Activated naive CD8-positive, alpha-beta T cell treated with anti-CD3 and anti-CD28 coated beads, Interleukin-2, amount 50 U/mL, for 24 hours (primary cell): ENCODE measurements at places on chromosomes 11 and 22.

DNA sequence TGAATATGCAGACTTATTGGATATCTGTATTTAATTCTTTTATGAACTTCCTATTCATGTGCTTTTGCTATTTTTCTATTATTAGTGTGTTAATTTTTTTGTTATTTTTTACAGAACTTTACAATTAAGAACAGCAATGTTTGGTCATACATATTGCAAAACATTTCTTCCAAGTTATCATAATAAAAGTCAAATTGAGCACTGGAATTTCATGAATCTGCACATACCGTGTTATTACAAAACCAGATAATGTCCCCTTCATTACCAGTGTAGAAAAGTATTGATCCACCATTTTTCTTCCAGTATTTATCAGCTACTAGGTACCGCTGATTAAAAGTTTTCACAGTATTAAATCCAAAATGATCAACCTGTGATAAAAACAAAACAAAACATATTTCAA, 40.5 kb downstream of the PRCP start:
- no peak for DNase-seq
- no peak overlapping the region for H3K27ac ChIP-seq
- peaks cover 14% of the 10 kb centered on the region for H3K4me1 ChIP-seq
- no peak overlapping the region for H3K4me3 ChIP-seq

- no peaks in the 10 kb centered on the region for H3K27me3 ChIP-seq
- peak overlapping the region; percentile 65 for H3K27ac ChIP-seq
- no peaks in the 10 kb centered on the region for H3K36me3 ChIP-seq
- peak overlapping the region; percentile 16 for H3K4me3 ChIP-seq
Measured at GRCh38 chr22:40051322-40051721, 56.6 kb downstream of the FAM83F start.

DNA sequence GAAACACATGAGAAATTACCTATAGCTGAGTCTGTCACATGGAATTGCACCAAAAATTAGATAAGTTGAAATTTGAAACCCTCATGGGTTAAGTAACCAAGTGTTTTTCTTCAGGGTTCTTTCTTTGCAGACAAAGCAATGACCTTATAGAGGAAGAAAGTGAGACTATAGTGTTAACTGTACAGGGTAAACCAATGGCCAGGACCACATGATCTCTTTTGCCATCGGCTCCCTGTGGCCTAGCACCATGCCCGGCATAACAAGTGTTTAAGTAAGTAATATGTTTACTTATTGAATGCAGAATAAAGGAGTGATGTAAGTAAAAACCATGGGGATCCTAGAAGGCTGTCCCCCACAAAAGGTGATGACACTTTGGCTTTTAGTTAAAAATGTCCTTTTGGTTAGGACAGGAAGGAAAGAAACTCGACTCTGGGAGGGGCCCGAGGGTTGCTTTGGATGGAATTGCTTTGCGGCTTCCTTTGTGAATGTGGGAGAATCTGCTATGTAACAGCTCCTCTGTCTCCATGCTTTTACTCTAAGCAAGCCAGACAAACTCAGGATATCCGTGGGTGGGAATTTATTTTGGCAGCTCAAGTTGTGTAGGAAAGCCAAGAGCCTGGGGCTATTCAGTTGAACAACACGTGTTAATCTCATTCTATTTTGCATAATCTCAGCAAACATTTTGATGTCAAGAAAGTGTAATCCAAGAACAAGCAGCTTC, 454.7 kb downstream of the INSC start:
- H3K27me3 ChIP-seq = no peaks in the 10 kb centered on the region
- H3K36me3 ChIP-seq = no peaks in the 10 kb centered on the region
- H3K4me3 ChIP-seq = no peak overlapping the region
- H3K27ac ChIP-seq = no peak overlapping the region
- H3K4me1 ChIP-seq = no peaks in the 10 kb centered on the region
- DNase-seq = no peak

- no peaks in the 10 kb centered on the region for H3K27me3 ChIP-seq
- H3K4me3 ChIP-seq = no peak overlapping the region
- no peak for DNase-seq
- H3K36me3 ChIP-seq = no peaks in the 10 kb centered on the region
- H3K27ac ChIP-seq = no peak overlapping the region
Measured at GRCh38 chr11:99535406-99535805, 514.7 kb downstream of the CNTN5 start.

GRCh38 chr11:47253660-47254059, 4.1 kb upstream of the NR1H3 start:
- no peaks in the 10 kb centered on the region for H3K27me3 ChIP-seq
- H3K27ac ChIP-seq = no peak overlapping the region
- H3K4me3 ChIP-seq = no peak overlapping the region
- H3K4me1 ChIP-seq = peaks cover 16% of the 10 kb centered on the region

GRCh38 chr22:44246615-44247326, 66.0 kb downstream of the SHISAL1 start:
- H3K27me3 ChIP-seq = peaks cover 15% of the 10 kb centered on the region
- no peak overlapping the region for H3K4me3 ChIP-seq
- no peak for DNase-seq
- H3K36me3 ChIP-seq = no peaks in the 10 kb centered on the region
- no peaks in the 10 kb centered on the region for H3K4me1 ChIP-seq

DNA sequence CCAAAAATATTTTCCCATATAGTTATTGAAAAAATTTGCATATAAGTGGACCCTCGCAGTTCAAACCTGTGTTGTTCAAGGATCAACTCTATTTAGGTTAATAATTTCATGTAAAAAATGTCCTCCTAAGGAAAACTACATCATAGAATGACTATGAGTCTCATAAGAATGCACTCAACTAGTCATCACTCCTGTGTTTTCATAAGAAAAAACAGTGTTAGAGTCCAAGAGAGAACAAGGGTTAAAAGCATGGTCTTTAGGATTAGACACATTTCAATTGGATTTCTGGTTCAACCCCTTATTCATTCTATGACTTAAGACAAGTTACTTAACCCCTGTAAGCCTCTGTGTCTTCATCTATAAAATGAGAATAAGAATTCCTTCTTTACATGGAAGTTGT, 5.1 kb downstream of the PARVA start:
- H3K4me3 ChIP-seq = no peak overlapping the region
- peaks cover 20% of the 10 kb centered on the region for H3K27me3 ChIP-seq
- no peaks in the 10 kb centered on the region for H3K36me3 ChIP-seq
- DNase-seq = no peak
- peaks cover 1% of the 10 kb centered on the region for H3K4me1 ChIP-seq
- no peak overlapping the region for H3K27ac ChIP-seq

DNA sequence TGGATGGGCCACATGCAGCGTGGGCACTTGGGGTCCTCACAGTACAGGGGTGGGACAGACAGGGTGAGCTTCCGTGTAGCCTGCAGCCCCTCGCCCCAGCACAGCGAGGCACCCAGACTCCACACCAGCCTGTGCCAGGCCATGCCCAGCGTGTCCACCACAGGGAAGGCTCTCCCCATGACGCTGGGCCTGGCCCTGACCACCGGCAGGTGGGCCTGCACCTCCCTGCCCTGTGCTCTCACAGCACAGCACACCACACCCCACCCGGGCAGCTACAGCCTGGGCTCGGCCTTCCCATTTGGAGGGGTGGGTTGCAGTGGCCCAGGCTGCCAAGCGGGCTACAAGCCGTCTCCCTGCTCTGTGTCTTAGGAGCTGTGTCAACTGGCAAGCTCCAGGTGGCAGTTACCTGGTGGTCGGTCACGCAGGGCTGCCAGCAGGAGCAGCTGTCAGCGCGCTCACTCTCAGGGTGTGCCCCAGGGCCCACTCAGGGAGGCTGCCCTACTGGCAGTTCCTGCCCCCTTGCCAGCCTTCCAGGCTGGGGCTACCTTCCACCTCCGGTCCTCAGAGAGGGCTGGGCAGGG, 4.6 kb downstream of the MOB2 start:
- H3K27me3 ChIP-seq = no peaks in the 10 kb centered on the region
- DNase-seq = no peak
- no peak overlapping the region for H3K27ac ChIP-seq
- peaks cover 6% of the 10 kb centered on the region for H3K4me1 ChIP-seq

GRCh38 chr11:18427240-18427639, 15.1 kb downstream of the LDHC start:
- H3K36me3 ChIP-seq = no peaks in the 10 kb centered on the region
- no peak overlapping the region for H3K4me3 ChIP-seq
- no peak overlapping the region for H3K27ac ChIP-seq
- no peaks in the 10 kb centered on the region for H3K27me3 ChIP-seq
- DNase-seq = no peak

DNA sequence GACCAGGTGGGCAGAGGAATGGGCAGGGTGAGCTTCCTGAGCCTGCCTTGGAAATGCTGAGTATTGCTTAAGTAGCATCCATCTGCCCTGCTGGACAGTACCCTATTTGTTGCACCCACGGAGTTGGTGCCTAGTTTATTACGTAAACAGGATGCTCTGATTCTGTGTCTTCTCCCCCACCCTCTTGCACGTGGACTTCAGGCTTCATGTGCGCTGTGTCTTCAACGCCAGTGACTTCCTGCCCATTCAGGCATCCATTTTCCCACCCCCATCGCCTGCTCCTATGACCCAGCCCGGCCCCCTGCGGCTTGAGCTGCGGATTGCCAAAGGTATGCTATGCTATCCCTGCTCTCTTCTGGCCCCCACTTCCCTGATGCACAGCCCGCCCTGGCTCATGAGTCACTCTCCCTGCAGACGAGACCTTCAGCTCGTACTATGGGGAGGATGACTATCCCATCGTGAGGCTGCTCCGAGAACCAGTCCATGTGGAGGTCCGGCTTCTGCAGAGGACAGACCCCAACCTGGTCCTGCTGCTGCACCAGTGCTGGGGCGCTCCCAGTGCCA, 5.7 kb downstream of the ZP1 start:
- H3K27me3 ChIP-seq = no peaks in the 10 kb centered on the region
- no peak overlapping the region for H3K27ac ChIP-seq
- H3K36me3 ChIP-seq = no peaks in the 10 kb centered on the region
- no peak overlapping the region for H3K4me3 ChIP-seq

GRCh38 chr11:2592559-2593392, 107.0 kb downstream of the KCNQ1OT1 start:
- no peaks in the 10 kb centered on the region for H3K27me3 ChIP-seq
- no peaks in the 10 kb centered on the region for H3K4me1 ChIP-seq
- H3K4me3 ChIP-seq = no peak overlapping the region
- no peak for DNase-seq

GRCh38 chr11:99432677-99433076, 411.9 kb downstream of the CNTN5 start:
- H3K27ac ChIP-seq = no peak overlapping the region
- no peaks in the 10 kb centered on the region for H3K36me3 ChIP-seq
- no peak overlapping the region for H3K4me3 ChIP-seq

DNA sequence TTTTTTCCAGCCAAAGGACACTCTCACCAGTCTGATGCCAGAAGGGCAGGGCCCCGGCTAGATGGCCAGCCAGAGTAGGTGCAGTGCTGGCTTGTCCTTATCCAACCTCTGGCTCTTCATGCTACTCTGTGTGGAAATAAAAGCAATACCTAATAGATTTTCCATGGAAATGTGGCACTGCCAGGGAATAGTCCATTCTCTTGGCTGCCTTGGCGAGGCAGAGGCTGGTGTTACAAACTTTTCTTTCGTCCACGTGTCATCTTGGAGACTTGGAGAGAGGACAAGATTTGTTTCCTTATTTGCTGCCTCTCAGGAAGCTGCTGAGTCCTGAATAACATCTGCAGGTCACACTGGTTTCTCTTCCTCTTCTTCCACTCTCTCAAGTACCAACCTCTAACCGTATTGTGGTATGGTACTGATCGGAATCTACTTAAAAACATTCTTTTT, 17.2 kb upstream of the C1QTNF4 start:
- no peaks in the 10 kb centered on the region for H3K36me3 ChIP-seq
- DNase-seq = no peak
- no peak overlapping the region for H3K4me3 ChIP-seq

DNA sequence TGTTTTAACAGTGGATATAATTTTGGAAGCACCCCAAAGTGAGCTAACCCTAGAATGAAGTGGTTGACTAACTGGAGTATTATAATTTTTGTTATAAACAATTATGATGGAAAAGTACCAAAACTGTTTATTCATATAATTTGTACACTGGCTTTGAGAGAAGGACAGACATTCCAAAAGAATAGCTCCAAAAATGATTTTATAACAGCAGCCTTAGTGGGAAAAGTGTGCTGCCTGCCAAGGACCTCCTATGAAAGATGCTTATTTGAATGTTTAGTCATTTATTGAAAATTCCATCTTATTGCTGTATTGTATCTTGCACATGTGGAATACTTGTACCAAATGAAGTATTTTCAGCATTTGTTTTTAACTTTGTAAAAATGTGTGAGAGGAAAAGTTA, 169.8 kb downstream of the GUCY1A2 start:
- H3K36me3 ChIP-seq = no peaks in the 10 kb centered on the region
- no peaks in the 10 kb centered on the region for H3K27me3 ChIP-seq
- H3K4me1 ChIP-seq = no peaks in the 10 kb centered on the region

DNA sequence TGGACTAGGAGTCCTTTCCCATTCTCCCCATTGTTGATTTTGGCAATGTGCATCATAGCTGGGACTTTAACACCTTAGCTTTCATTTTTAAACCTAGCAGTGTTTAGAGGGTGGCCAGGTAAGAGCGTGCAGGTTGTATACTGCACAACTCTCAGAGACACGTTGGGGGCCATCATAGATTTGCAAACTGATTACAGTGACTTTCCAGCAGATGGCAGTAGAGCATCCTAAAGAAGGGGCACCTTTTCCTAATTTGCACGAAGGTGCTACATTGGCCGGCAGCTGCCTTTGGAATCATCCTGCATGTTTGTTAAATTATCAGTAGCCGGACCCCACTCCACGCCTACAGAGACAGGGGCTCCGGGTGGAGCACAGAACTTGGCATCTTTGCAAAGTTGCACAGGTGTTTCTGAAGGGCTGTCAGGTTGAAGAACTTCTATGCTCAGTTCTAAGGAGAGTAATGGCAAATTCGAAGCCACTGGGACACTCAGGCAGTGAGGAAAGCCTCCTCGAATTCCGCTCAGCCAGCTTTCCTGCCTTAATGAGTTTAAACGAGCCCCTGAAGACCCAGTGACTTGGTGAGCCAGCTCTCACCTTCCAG, 7.7 kb downstream of the LHFPL7 start:
- H3K27me3 ChIP-seq = peaks cover 5% of the 10 kb centered on the region
- H3K4me3 ChIP-seq = no peak overlapping the region
- DNase-seq = peak; percentile 12
- H3K27ac ChIP-seq = no peak overlapping the region
- H3K4me1 ChIP-seq = no peaks in the 10 kb centered on the region

GRCh38 chr11:26762089-26762488, 40.2 kb upstream of the SLC5A12 start:
- H3K36me3 ChIP-seq = no peaks in the 10 kb centered on the region
- no peaks in the 10 kb centered on the region for H3K4me1 ChIP-seq
- H3K27me3 ChIP-seq = no peaks in the 10 kb centered on the region
- H3K27ac ChIP-seq = no peak overlapping the region
- H3K4me3 ChIP-seq = no peak overlapping the region
